ENCODE measurements at places on chromosomes 7 and 10.

GRCh38 chr10:4514445-4515108 lies 311.4 kb upstream of the AKR1E2 start:
- no peak for DNase-seq

DNA sequence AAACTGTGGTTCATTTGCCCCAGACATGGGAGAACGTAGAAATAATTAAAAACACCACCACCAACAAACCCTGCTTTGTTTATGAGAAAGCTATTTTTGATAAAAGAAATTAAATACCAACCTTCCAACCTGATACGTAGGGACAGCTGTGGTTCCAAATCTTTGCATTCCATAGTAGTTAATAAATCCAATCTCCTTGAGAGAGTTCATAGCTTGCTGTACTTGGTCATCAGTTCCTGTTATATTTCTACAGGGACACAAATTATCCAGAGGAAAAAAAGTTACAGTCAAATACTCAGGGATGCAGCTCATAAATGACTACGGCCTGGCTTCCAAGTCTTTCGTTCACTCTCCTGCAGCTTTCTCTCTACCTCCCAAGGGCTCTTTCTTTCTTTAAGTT lies 41.1 kb downstream of the PUS7 start:
- DNase-seq, result no peak

- DNase-seq, result no peak
Measured at GRCh38 chr10:91340613-91341362, 69.4 kb upstream of the HECTD2 start.

GRCh38 chr7:67432536-67433234 lies 436.1 kb downstream of the TYW1 start:
- DNase-seq, result no peak

DNA sequence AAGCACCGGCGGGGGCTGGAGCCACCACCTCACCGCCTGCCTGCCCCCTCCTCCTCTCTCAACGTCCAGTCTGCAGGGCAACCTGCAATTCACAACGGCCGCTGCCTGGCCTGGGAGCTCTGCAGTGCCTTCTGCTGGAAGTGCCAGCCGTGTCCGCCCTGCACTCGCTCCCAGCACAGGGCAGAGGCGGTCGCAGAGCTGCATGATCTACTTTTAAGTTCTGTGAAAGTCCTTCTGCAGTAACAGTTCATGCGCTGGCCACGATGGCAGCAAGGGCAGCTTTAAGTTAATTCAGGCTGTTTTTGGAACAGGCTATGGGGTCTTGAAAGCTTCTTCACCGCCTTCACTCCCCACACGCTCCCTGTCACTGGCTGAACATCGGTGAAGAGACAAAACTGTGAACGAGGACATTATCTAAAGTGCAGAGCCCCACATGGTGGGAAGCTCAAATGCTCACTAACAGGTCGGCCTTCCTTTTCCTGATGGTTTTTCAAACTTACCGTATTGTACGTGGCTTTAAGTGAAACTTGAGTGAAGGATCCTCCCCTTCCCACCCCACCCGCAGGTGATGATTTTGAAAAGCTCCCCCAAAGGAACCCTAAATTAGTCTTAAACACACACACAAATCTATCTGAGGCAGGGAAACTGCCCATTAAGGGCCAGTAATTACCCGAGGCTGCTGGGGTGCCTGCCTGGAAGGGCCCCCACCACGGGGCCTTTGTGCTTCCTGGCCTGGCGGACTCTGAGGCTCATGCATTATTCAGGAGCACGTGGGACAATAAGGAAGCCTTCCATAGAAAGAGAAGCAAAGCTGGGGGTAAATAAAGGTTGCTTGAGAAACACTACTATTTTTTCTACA lies 504.3 kb downstream of the DNAJB6 start:
- DNase-seq, result no peak

DNA sequence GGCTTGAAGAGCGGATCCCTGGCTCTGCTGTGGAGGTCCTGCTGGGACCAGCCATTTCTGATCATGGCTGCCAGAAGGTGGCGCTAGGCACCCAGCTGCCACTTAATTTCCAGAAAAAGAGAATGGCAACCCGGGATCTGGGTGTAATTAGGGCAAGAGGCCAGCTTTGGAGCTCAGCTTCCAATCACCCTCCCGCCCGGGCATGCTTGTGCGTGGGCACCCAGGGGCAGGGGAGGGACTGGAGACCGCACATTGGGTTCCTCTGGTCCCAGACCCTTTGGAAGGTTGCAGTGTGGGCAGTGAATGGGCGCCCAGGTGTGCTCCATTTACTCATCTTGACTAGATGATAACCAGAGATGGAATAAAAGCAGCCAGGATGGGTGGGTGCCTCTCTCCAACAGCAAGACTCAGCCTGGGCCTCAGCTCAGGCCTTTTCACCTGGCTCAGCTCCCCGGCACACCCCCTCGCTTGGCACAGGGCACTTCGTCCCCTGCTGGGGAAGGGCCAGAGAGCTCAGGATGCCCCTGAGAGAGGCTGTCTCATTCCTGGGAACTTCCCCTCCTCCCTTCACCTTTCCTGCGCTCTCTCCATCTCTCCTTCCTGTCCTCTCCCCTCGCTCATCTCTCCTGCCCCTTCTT lies 14.7 kb downstream of the FAM241B start:
- DNase-seq, result no peak

GRCh38 chr7:105782391-105783042 lies 93.9 kb downstream of the ATXN7L1 start:
- DNase-seq, result no peak

DNA sequence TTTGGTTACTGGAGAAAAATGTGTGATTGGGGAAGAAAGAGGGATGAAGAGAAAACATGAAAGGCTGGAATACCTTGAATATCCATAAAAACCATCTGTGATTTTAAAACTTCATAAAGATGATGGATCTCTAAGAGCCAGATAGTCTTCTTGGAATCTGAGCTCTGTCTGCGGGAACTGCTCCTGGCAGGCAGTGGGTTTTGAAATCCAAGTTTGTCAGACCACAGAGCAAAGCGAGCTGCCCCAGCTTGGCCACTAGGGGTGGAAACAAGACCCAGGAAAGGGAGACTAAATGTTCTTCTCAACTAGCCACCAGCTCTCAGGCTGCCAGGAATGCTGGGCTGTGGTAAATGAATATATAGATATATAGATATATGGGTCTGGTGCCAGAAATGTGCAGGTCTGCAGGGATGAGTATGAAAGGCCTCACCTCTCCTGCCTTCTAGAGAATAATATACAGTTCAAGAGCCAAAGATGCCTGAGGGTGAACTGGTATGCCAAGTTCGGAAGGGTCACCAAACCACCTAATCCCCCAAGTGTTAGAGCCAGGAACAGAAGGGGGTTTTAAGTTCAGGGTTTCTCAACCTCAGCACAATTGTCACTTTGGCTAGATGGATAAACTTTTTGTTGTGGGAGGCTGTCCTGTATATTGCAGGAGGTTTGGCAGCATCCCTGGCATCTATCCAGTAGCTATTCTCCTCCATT lies 208.8 kb downstream of the KCNMA1 start:
- DNase-seq, result no peak

DNA sequence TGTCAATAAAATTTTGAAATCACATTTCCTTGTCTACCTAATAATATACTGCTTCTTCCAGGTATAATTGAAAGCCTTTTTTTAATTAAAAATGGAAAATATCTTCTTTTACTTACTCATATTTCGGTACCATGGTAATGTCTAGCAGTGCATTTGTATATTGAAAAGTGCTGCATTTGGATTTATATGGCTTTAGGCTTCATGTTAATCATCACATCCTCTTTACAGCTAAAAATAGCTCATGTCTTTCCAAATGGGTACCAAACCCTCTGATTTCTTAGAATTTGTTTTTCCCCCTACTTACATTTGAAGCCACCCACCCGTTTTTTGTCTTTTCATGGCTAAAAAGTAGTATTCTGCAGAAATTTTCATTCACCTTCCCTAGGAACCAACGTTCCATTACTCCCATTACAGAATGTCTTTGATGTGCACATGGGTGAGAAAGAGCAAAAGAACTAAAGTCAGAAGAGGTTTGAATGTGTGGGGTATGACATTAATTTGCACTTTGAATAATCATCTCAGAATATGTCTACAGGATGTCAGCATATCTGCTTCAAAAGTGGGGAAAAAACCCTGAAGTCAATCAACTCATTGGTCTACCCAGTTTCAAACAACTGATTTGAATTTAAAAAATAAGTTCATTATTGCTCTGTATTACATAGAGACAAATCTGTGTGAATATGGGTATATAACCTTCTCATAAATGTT lies 935.9 kb downstream of the GATA3 start:
- no peak for DNase-seq

DNA sequence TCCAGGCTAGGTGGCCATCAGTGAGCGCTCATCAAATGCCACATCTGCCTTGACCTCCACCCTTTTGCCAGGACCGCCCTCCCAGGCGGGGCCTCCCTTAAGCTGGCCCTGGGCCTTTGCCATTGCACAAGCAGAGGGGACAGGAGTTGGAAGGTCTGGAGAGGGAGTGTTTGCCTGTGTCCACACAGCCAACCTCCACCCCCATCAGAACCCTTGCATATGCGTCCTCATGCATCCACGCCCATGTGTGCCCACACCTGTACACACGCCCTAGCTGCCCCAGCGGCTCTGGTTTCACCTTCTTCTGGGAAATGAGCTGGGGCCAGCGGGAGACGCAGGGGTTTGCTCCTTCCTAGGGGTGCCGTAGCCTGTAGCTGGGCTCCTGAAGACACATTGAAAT lies 64.0 kb downstream of the NEURL1 start:
- DNase-seq, result no peak

GRCh38 chr7:47221826-47222225 lies 360.1 kb downstream of the TNS3 start:
- DNase-seq, result no peak

DNA sequence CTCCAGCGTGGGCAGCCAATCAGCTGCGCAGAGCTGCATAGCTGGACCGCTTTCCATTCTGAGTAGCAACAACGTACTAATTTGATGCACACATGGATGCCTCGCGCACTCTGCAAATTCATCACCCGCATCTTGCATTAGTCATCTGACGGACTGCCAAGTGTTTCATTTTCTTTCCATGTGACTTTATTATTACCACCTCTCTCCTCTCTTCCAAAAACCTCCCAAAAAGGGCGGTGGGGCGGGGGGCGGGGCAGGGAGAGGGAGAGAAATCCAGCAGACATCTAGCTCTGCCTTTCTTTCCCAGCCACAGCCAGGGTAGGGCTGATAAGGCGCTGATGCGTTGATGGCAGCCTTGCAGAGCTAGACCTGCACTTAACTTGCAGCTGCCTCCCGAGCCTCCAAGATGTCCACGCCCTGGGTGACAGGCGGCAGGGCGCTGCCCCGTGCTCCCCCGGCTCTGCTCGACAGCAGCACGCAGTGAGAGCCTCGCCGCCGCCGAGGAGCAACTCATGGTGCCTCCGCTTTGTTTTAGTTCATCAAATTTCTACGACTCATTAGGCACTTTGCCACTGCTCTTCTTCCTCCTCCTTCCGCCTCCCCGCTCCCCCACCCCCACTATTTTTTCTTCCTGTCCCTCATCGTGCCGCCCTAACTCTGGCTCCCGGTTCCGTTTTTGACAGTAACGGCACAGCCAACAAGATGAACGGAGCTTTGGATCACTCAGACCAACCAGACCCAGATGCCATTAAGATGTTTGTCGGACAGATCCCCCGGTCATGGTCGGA lies 147.3 kb downstream of the CELF2 start:
- DNase-seq, result peak; percentile 44

DNA sequence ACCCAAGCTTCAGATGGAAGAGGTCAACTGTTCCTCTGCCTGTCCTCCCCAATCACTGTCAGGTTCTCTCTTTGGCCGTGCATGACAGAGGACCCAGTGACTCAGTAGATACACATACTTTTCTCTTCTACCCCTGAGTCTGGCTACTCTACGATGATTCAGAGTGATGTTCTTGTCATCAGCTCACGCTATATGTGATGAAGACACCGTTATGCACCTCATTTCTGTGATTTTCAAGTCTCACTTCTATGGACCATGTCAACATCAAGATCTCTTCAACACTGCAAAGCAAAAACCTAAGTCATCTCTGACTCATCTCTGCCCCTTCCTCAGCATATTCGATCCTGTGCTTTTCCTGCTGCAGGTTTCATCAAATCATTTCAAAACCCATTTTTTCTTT lies 76.6 kb upstream of the DGKI start:
- no peak for DNase-seq

GRCh38 chr7:92722541-92722940 lies 113.8 kb downstream of the CDK6 start:
- DNase-seq, result no peak

- DNase-seq, result no peak
Measured at GRCh38 chr10:113983552-113983951, 60.1 kb upstream of the ADRB1 start.

DNA sequence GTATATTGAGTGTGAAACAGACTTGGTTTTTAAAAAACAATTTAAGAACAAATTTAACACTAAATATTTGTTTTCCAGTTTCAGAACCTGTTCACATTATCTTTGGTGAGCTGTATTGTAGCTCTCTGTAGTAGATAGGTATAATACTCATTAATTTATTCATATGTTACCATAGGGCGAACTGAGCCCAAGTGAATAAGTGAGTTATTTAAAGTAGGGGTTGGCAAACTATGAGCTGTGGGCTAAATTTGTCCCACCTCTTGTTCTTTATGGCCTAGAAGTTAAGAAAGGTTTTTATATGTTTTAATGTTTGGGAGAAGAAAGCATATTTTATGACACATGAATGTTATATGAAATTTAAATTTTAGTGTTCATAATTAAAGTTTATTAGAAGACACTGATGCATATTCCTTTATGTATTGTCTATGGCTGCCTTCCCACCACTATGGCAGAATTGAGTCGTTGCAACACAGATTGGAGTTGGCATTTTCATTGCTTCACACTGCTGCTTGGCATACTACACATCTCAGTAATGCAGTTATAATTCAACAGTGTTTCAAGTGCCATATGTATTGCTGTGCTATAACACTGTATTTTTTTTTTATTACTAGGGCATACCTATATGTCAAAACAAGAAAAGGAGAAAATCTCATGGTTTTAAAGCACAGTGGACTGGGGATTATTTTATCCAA lies 146.5 kb downstream of the ADK start:
- DNase-seq, result no peak

- no peak for DNase-seq
Measured at GRCh38 chr10:124450012-124450782, at the start of gene NKX1-2. NKX1-2 (minus strand) TSS chr10:124450035; CDS start chr10:124449943, 92 bp downstream.
